ENCODE measurements at places on chromosomes 7 and 10.

DNA sequence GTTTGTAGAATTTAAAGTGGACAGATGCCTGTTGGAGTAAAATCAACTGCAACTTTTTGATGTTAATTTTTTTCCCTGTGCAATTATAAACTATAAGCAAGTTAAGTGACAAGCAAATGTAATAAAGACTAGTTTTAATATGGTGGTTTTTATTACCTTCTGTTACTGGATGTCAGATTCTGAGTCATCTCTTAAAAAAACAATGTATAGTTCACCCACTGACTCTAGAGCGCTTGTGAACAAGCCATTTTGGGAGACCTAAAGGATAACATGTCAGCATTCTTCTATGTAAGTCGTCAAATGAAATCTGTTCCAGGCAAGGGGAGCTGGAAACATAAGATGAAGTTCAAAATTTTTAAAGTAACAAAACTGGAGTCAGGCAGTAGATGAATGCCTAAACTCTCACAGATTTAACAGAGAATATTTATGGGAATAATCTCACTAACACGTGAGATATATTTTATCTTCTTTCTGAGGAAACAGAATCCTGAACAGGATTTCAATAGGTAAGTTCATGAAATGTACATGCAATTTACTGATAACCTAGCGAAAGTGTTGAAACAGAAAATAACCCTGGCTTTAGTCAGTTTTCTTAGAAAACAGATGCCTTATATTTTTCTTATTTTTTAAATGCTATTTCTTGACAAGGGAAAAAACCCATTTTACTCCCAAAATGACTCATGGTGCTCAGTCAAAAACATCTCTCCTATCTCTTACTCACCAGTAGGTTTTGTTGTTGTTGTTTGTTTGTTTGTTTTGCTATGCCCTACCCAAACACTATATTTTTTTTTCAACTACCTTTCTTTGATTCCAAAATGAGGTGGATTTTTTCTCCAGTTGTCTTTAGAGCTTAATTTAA, 91.7 kb downstream of the SLC39A12 start:
- DNase-seq: no peak

GRCh38 chr7:22156205-22156604, 200.7 kb downstream of the RAPGEF5 start:
- DNase-seq: no peak

DNA sequence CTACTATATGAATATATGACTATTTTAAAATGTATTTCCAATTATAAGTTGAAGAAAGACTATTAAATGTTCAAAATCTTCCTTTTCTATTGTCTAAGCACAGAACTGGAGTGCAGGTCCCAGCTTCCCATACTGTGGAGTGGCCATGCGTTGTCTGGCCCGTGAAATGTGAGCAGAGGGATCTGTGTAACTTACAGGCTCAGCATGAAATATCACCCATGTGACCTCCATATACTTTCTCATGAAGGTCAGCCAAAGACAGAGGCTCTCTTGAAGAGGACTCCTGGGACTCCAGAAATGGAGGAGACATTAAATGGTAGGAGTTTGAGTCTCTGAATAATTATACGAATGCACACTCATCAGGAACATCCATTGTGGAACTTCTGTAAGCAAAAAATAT, 92.4 kb upstream of the CAV2 start:
- no peak for DNase-seq

DNA sequence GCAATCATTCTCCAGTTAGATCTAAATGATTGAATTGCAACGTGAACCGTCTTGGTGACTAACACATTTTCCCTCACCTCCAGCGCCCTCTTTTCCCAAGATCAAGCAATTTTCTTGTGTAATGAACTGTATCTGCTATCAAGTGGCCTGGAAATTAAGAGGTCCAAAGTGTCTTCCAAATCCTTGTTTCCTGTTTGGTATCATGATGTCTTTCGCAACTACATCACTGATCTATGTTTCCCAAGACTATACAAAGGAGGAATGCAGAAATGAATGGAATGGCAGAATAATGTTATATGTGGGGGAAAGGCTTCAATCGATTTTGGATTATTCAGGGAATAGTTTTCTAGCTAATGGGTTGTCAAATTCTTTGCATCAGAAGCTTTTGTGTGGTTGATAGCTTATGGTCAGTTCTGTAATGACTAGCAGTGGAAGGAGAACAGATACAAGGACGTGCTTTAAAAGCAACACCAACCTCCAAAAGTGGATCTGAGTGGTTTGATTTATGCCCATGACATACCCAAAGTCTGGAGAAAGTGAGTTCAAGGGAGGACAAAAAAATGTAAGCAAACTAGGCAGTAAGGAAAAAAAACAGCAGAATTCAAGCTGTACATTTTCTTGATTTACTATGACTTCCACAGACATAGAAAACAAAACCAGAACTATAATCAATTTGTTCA, 14.6 kb upstream of the ZEB1 start:
- no peak for DNase-seq

DNA sequence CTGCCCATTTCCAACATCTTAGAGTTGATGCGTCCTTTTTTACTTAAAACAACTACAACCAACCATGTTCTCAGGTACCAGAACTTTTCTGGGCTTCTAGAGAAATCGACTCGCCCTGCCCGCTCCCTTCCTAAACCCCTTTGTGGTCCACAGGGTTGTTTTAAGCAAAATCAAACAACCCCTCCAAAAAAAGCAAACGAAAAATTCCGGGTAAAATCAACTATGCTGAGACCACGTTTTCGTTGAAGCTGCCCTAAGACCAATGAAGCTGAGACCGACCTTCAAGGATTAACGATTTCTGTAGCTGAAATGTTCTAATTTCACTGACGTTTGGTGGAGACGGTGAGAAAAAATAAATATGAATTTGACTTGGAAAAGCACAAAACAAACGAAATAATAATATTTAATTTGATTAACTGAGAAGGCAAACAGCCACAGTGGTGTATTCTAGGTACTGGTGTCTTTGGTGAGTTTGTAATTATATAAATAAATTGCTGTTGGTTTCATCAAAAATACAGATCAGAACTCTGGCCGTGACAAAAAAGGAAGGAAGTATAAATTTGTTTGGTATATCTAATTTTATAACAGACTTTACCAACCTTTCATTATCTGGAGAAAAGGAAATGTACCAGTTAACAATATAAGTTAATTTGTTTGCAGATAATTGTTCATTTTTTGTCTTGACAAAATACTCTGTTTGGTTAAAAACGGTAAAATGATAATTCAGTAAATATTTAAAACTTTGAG, 4.7 kb upstream of the IGF2BP3 start:
- DNase-seq: no peak

GRCh38 chr10:87739703-87740102, 78.3 kb downstream of the ATAD1 start:
- DNase-seq: no peak

GRCh38 chr10:49180444-49180860, 7.7 kb downstream of the TMEM273 start:
- no peak for DNase-seq

DNA sequence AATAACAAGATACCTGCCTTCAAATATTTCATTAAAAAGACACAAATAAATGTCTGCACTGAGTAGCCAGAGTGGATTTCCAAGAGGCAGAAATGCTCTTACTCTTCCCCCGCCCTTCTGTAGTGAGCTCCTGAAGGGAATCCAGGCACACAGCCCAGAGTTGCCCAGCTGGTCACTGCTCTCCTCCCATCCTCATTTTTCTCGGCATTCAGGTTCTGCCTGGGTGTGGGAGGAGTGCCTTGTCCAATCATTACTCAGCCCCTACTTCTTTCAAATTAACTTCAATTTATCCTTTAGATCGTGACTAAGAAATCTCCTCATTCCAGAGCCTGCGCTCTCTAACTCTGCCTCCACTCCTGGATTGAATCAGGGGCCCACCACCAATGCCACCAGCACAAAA, 12.2 kb downstream of the CCDC6 start:
- no peak for DNase-seq

DNA sequence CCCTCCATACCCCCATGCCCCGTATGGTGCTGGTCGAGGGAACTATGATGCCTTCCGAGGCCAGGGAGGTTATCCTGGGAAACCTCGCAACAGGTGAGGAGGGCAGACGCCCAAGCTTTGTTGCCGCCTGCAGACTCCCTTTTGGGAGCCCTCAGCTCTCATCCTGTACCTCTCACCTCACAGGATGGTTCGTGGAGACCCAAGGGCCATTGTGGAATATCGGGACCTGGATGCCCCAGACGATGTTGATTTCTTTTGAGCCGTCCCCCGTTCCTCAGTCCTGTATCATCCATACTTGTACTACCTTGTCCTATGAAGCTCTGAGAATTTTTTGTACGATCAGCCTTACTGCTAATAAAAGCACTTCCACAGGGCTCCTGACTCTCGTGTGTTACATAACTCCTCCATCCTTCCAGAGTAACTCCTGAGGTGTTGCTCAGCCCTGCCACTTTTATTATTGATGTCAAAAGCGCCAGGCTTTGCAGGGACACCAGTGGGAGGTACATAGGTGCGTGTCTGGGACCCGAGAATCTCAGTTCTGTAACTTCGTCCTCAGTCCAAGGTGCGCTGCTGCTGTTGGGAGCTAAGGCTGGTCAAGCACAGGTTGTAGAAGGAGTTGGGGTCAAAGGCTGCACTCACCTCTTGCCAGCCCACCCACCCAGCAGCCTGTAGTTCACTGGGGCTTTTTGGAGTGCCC, 1.1 kb downstream of the UFSP1 start:
- DNase-seq: no peak

DNA sequence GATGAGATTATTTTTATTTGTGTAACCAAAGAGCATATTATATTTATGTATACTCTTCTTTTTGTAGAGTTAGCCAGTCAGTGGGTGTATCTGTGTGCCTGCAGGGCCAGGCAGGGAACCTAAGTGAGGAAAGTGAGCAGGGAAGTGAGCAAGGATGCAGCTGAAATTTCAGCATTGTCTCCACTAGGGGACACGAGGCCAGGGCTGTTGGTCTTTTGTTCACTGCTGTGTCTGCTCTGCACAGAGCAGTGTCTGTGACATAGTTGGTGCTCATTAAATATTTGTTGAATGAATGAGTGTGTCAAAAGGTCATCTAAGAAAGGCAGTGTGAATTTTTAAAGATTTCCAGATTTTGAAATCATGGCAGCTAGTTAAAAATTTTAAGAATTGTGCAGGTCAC, 51.8 kb downstream of the SUGCT start:
- no peak for DNase-seq

DNA sequence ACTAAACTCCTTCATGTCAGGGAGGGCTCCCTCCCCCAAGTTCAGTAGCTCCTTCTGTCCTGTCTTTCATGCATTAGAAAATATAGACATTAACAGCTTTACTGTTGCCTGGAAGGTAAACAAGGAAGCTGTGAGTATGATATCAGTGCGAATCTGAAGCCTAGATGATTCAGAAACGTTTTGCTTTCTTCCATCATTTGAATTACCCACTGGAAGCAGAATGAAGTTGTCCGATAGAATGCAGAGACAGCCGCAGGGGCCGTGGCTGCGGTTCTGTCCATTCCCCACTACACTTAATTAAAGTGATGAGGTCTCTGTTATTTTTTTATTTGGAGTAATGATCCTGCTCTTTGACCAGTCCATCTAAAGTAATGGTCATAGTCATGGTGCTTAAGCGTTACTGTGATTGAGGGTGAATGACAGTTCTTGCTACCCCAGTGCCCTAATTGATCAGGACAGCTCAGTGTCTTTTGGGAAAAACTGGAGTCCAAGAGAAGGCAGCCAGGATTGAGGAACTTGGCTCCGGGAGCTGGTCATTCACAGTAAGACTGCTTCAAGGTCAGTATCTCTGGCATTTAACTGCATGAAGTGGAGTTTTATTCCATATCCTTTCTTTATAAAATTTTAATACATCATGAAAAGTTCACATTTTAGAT, 69.9 kb downstream of the PTPRE start:
- DNase-seq: no peak

- DNase-seq: no peak
Measured at GRCh38 chr10:76411729-76412435, 980.5 kb downstream of the LRMDA start.

- no peak for DNase-seq
Measured at GRCh38 chr10:46525177-46525823, 31.2 kb downstream of the GPRIN2 start.

DNA sequence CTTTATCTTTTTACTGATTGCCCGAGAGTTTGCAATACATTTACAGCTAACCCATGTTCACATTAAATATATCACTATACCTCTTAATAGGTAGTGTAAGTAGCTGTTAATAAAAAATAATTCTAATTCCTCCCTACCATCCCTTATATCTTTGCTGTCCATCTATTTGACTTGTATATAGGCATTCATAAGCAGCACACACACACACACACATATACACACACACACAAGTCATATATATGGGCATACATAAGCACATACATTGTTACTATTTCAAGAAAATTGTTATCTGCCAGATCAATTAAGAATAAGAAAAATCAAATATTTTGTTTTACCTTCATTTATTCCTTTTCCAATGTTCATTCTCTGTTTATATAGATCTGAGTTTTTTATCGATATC, 176.4 kb downstream of the PPP1R3A start:
- no peak for DNase-seq

GRCh38 chr7:154564676-154565075, 438.2 kb downstream of the PAXIP1 start:
- DNase-seq: no peak

DNA sequence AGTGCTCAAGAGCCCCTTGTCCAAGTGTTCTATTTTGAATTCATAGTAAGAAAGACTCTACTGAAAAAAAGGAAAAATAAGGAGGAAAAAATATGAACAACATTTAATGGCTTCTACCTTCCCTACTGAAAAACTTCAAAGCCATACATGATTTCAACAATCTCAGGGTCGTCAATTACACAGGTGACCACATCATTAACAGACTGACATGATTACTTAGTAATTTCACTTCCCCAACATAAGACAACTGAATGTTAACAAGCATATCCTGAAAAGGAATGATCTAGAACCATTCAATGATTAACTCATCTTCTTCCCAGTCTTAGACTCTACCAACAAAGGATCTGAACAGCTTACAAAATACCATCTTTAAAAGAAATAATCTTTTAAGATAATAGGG, 34.8 kb downstream of the MEOX2 start:
- DNase-seq: no peak

DNA sequence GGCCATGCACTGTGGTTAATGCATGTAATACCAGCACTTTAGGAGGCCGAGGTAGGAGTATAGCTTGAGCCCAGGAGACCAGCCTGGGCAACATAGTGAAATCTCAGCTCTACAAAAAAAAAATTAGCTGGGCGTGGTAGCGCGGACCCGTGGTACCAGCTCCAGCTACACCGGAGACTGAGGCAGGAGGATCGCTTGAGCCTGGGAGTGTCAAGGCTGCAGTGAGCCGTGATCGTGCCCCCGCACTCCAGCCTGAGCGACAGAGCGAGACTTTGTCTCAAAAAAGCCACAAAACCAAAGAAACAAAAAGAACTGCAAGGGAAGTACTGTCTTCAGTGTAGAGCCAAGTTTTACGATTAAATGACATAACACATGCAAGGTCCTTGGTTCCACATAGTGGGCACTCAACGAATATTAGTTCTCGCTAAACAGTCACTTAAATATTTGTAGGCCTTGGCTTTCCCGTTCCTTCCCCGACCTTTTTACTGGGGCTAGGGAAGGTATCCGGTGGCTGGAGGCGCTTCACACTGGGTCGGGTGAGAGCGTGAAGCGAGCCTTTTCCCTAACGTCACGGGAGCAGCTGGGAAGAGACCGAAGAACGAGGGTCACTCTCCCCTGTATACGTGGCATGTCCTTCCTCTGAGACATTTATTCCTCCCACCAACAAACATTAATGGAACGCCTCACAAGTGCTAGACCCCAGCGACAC, 993 bp upstream of the SND1 start:
- peak; percentile 4 for DNase-seq
